Neuronal stem cell (in vitro differentiated cells): ENCODE measurements at places on chromosomes 1 and 21.
A peak's percentile ranks its signal among the peaks of the same experiment; 100 is the strongest.

- no peak for DNase-seq
Measured at GRCh38 chr1:164466429-164466828, 92.6 kb upstream of the PBX1 start.

GRCh38 chr21:41605178-41605933 is 97.4 kb upstream of the TMPRSS2 start:
- no peak for DNase-seq

GRCh38 chr1:23995431-23995837 is 15.3 kb upstream of the SRSF10 start:
- DNase-seq, result no peak

DNA sequence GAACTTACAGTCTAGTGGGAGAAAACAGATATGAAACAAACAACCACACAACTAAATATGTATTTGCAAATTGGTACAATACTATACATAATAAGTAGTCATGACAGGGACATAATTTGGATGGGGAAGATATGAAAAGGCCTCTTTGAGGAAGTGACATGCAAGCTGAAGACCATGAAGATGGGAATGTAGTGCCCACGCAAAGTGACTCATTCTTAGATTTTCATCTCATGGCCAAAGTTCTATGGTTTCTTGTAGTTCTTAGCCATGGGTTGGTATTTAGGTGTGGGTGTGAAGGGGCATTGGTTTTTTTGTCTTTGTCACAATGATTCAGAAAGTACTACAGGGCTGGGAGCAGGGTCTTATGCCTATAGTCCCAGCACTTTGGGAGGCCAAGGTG is 105.4 kb upstream of the FAM78B start:
- no peak for DNase-seq

DNA sequence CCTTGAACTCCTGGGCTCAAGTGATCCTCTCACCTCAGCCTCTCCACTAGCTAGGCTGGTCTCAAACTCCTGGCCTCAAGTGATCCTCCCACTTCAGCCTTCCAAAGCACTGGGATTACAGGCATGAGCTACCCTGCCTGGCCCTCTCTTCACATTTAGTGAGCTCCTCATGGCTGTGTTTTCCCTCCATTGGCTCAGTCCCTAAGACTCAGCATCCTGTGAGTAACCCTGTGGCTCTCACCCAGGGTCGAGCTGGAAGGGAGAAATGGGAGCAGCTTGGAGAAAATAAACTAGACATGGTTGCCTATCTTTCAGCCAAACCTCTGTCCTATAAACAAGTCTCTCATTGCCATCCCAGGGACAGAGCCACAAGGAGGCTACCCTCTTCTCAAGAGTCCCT is 17.5 kb downstream of the NCF2 start:
- no peak for DNase-seq

DNA sequence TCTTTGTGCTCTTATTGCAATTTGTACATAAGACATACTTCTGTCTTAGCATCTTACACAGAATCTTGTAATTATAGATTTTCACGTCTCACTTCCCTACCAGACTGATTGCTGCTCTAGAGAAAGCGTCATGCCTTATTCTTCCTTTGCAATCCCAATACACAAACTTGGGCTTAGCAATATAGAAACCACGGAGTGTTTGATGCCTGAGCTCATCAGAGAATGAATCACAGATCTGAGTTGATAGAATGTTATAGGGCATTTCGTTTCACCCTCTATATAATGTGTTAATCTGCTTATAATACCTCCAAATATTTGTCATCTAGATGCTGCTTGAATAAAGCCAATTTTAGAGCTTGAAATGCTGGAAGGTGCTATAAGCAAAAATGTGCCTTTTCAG is 6.6 kb downstream of the FMO1 start:
- no peak for DNase-seq

DNA sequence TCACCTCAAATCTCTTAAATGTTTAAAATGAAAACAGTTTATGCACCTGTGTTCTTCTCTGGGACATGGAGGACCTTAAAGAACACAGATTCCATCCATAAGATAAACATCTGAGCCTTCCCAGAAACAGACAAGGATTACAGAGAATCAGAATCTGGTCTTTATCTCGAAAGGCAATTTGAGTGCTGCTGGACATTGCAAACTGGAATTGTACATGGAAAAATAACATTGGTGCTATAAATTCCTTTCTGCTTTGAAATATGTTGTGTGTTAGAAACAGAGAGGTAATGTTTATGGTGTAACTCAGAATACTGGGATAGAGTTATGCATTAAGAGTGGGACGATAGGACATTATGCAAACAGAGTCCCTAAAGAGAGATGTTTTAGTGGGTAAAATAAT is 6.6 kb upstream of the DDR2 start:
- DNase-seq, result no peak

GRCh38 chr1:111236806-111237205 is 9.3 kb downstream of the CHI3L2 start:
- no peak for DNase-seq

GRCh38 chr1:191875994-191876393 is 282.3 kb upstream of the RGS18 start:
- DNase-seq, result no peak

DNA sequence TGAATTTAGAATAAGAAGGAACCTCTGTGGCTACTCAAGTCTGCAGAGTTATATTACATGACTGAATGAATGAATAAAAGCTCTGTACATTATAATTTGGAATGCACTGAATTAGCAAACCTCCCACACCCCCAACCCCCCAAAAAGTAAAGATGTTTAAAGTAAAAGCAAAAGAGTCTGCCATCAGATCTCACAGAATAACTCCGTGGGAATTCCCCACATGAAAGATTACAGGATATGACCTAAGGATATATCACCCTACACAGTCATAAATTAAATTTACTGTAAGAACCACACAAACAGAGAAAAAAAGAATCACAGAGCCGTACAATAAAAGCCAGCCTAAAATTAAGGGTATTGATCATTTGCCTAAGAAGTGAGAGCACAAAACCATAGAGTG is 587.3 kb downstream of the PTPRC start:
- DNase-seq, result no peak

GRCh38 chr1:150751443-150751842 is 14.1 kb downstream of the CTSS start:
- no peak for DNase-seq

DNA sequence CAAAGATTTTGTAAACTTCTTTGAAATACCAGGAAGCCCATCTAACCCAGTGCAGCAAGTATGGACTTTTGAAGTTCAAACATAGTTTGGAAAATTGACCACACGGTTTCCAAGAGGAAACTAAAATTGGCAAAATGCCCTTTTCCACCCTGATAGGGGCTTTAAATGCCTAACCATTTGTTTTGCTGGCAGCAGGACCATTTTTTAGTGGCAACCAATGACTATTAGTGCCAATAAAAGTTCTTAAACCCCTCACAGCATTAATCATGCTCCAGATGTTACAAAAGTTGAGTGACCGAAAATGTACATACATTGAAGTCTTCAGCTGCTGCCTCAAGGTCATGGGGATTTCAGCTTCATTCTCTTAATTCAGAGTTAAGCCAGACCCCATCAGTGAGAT is 46.4 kb upstream of the ENAH start:
- no peak for DNase-seq

- no peak for DNase-seq
Measured at GRCh38 chr1:45444609-45445131, 46.3 kb downstream of the TESK2 start.

DNA sequence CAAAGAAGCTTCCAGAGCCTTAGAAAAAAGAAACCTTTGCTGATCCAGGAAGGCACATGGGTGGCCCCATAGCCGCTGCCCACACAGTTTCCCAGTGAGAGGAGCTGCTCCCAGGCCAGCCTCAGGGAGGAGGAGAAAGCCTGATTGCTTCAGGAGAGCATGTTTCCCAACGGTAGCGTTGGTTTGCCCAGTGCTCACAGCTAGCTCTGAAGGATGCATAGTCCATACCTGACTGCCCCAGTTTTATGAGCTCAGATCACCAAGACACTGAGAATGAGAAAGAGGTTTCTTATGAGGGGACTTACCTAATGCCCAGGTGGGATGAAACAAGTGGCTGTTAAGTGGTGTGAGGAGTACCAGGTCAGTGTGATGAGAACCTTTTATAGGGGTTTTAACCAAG is at the start of gene CRNN:
TSS of gene CRNN (minus strand) at position 355 of the 400 bp plus-strand sequence. CDS start 2,030 bp downstream, outside the sequence.
- DNase-seq, result no peak

- DNase-seq, result no peak
Measured at GRCh38 chr1:51953079-51953478, 37.4 kb downstream of the RAB3B start.

DNA sequence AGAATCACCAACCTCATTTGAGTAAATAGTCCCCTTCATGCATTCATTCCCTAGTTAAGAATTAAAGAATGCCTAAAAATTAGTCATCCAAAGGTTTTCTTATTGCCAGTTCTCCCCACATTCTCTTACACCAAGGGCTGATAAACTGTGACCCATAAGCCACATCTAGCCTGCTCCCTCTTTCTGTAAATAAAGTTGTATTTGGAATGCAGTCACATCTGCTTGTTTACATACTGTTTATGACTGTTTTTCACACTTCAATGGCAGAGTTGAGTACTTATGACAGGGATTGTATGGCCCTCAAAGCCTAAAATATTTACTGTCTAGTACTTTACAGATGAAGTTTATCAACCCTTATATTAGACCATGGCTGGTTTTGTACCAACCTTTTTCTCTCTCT is 16.1 kb upstream of the DYRK1A start:
- no peak for DNase-seq

- DNase-seq, result no peak
Measured at GRCh38 chr1:17643861-17644703, 104.6 kb downstream of the ARHGEF10L start.

DNA sequence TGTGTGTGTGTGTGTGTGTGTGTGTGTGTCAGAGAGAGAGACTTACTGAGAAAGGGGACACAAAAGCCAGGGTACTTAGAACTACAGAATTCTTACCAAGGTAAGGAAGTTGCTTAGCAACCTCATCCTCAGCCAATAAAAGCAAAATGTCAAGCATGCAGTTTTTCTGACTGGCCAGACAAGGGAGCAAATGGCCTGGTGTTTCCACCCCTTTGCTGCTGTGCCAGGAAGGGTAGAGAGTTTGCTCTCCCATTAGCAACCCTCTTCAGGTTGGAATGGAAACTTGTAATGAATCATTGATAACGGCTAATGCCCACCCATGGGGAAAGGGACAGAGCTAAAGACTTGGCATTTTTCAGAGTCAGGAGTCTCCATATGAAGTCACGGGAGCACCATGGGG is 10.6 kb downstream of the RXRG start:
- DNase-seq, result peak; percentile 36

GRCh38 chr1:157403608-157404007 is 148.7 kb downstream of the FCRL5 start:
- DNase-seq, result no peak

DNA sequence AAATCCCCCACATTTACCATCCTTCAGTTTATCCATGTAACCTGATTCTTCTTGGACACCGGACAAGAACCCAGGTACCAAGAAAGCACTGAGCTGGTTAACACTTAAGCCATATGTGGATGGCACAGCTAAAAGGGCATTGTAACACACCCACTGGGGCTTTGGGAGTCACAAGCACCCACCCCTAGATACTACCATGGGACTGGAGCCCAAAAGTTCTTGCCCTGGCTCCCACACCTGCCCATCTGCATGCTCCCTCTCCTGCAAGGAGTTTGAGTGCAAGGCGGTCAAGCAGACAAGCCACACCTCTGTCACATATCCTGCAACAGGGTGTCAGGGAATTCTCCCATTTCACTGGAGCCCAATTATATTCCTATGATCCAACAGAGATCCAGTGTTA is 270.1 kb downstream of the USH2A start:
- DNase-seq, result no peak

DNA sequence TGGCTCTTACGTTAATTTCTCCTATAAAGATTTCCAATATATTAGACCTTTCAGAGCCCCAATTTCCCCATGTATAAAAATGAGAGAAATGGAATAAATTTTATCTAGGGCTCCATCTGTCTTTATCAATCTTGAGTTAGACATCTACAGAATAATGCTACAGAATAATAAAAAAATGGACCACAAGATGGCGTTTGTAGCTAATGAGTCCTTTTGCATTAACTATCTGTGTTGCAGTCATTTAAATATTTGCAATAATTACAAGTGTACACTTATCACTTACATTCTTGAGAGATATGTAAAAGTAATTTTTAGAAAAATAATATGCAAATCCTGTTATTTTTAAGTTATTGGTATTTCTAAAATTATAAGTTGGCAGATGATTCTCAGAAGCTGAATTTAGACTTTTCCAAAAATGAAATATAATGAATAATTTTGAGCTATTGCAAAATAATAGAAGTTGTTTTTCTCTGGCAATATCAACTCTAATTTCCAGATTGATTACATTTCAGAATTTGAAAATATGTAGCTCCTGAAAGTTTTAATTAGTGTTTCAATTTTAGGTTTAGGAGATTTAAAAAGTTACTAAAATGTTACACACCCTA is 87.7 kb downstream of the SNX7 start:
- no peak for DNase-seq

- no peak for DNase-seq
Measured at GRCh38 chr1:158290321-158290844, 660 bp downstream of the CD1C start.

DNA sequence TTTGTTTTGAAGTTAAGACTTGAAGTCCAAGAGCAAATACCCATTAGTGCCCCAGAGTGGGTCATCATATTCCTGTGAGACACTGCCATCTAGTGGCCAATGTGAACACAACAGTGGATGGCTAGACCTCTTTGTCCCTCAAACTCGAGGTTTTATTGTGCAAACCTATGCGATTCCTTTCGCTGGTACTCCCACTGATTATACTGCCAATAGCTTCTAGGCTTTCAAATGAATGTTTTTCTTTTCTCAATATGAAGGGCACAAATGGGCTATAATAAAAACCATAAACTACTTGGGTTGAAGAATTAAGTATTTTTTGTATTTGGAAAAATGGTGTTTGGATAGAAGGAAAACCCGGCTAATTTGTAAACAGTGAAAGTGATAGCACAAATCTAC is 100.4 kb upstream of the ZNF281 start:
- peak; percentile 84 for DNase-seq

- DNase-seq, result no peak
Measured at GRCh38 chr1:113275083-113275482, 115.2 kb upstream of the MAGI3 start.

DNA sequence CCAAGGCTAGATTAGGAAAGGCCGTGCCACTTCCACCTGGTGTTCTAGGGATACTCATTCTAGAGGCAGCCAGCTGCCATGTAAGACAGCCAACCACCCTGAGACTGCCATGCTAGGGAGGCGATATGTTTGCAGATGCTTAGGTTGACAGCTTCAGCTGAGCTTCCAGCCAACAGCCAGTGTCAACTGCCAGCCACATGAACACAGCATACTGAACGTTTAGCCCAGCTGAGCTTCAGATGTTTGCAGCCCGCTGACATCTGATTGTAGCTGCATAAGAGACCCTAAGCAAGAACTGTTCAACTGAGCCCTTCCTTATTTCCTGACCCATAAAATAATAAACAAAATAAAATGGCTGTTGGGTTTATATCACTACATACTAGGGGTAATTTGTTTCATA is 5.0 kb upstream of the KCNC4 start:
- DNase-seq, result no peak

- no peak for DNase-seq
Measured at GRCh38 chr1:48242141-48242736, 19.7 kb downstream of the SLC5A9 start.

GRCh38 chr1:25832336-25833037 is 12.7 kb downstream of the MTFR1L start:
- no peak for DNase-seq
